Forelimb muscle (tissue), 1 donor: ENCODE measurements at places on chromosomes 13 and 19.

DNA sequence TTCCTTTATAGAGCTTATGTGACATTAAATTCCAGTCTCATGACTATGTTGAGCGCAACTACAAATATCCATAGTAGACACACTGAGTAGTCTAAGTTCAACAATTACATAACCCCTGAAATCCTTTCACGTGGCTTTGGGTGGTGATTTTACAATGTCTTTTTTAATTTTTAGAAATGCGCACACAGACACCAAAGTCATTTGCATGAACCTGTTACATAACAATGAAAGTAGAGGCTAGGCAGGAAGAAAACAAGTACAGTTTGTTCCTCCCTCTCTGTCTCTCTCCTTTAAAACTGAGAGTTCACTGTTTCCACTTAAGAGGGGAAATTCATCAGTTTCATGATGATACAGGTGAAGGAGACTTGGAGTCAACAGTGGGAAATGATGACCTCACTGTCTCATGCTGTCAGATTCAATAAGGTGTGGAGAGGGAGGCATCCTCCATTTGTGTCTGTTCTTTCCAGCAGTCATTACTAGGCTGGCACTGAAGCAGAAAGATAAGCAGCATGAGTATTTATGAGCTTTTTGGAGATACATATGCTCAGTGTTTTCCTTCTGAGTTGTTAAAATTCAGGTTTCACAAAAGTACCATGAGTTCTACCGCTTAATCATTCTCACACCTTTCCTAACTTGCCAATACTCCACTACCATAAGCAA lies 201.8 kb downstream of the LHFPL6 start:
- DNase-seq: no peak

DNA sequence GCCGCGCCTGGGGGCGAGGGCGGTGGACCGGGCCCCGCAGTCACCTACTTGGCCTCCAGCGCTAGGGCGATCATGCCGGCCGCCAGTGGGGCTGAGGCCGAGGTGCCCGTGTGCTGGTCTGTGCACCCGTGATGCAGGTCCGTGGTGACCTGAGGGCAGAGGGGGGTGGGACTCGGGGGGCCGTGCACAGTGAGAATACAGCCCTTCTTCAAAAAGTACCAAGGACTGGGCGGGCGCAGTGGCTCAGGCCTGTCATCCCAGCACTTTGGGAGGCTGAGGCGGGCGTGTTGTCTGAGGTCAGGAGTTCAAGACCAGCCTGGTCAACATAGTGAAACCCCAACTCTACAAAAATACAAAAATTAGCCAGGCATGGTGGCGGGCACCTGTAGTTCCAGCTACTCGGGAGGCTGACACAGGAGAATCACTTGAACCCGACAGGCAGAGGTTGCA lies 5.0 kb upstream of the C19orf25 start:
- no peak for DNase-seq

DNA sequence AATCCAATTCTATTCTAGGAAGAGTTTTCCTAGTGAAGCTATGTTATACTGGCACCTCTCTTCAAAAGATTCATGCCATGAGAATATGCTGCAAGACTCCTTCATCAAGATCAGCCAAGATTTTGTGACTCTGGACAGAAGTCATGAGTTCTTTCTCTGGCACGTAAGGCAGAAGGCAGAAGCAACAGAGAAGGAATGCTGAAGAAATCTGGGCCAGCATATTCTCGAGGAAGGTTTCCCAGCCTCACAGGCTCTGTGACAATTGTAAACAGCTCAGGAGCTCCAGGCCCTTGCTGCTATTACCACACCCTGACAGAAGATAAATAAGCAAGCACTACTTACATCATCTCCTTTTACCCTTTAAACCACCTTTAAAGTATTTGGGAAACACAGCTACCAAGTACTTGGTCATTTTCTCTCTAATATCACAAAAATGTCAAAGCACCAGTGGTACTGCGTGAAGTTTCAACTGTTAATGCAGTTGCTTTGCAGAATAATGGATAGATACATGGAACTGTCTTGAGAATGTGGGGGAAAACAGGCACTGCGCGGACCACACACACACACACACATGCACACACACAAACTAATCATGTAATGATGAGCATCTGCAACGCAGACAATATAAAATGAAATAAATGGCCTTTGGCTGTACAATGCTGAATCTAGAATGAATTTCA lies 55.4 kb downstream of the INTS6 start:
- no peak for DNase-seq

DNA sequence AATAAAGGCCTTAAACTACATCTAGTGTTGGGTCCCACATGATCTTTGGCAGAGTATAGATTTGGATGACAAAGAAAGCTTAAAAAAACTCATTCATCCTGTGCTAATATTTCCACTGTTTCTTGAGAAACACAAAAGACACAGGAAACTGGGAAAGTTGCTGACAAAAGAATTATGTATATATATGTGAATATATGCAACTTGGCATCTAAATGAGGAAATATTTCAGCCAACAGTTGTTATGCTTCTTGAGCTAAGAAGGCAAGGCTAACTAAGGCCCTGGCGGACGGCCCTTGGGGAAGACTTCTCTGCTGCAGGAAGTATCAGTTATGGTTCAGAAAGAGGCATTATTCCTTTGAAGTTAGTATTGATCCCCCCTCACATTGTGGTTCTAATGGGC lies 491.8 kb downstream of the DIAPH3 start:
- peak; percentile 26 for DNase-seq

GRCh38 chr13:25943081-25943480 lies 108.7 kb downstream of the SHISA2 start:
- no peak for DNase-seq

DNA sequence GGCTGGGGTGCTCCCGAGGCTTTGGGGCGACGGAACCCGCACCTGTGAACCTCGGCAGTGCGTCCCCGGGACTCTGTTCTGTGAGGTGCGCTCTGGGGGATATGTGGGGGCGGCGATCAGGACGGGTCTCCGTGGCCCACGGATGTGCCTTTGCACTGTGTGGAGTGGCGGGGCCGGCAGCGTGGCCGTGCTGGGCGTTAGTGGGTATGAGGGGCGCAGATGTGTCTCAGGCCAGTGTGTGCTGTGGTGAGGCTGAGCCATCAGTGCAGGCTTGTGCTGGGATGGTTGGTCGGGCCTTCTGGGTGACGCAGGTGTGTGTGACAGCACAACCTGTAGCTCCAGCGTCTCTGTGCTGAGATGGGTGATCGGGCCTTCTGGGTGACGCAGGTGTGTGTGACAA lies 16.9 kb downstream of the ZNF331 start:
- DNase-seq: no peak

GRCh38 chr19:44476559-44477408 lies 23.5 kb downstream of the ZNF180 start:
- DNase-seq: no peak

- peak; percentile 78 for DNase-seq
Measured at GRCh38 chr19:49570138-49570856, 10.1 kb downstream of the NOSIP start.

- no peak for DNase-seq
Measured at GRCh38 chr19:18333680-18334079, 6.7 kb upstream of the PGPEP1 start.
